ENCODE measurements at places on chromosomes 2 and 18. TPM values are rescaled to one million over a fixed set of nuclear protein-coding genes. Genes with fewer than 3 reads are reported as not detected.

- DNase-seq: peak; percentile 28
- no peaks in the 10 kb centered on the region for H3K4me1 ChIP-seq
- H3K4me3 ChIP-seq: no peak overlapping the region
- H3K27ac ChIP-seq: no peak overlapping the region
These were observed 95.9 kb downstream of the GFPT1 start for GRCh38 chr2:69291004-69291650.

DNA sequence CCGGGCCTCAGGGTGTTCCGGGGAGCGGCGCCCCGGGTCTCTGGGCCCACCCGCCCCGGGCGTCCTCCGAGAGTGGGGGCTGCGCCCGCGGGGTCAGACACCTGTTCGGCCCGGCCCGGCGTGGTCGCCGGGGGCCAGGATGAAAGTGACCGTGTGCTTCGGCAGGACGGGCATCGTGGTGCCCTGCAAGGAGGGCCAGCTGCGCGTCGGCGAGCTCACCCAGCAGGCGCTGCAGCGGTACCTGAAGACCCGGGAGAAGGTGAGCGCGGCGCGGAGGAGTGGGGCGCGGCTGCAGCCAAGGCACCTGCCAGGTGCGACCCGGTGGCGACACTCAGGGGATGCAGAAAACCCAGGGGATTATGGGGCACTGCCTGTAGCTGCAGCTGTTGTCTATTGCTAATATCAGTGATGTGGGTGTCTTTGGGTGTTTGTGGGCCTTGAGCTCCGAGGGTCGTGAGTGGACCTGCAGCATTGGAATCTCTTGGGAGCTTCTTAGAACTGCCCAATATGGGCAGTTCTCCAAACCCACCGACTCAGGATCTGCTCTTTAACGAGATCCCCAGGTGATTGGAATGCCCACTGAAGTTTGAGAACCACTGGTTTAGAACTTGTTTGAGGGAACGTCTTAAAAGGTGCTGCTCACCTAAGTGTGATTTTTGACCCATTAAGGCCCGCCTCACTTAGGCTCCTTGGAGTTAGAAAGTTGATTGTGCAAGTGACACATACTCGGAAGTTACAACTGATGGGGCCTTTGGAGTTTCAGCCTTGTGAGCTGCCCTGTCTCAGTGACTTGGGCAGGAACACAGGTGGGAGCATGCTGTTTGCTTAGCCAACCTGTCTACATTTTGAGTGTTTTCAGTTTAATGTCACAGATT is 823 bp downstream of the PARD3B start:
- no peaks in the 10 kb centered on the region for H3K27me3 ChIP-seq
- H3K36me3 ChIP-seq: no peaks in the 10 kb centered on the region
- peak overlapping the region; percentile 49 for H3K27ac ChIP-seq
- peaks cover 20% of the 10 kb centered on the region for H3K4me1 ChIP-seq
- peak overlapping the region; percentile 80 for H3K4me3 ChIP-seq
- peak; percentile 33 for DNase-seq

GRCh38 chr18:30927042-30927441 is 115.5 kb downstream of the DSC3 start:
- no peaks in the 10 kb centered on the region for H3K36me3 ChIP-seq
- no peak overlapping the region for H3K27ac ChIP-seq
- H3K27me3 ChIP-seq: no peaks in the 10 kb centered on the region
- no peak overlapping the region for H3K4me3 ChIP-seq
- H3K4me1 ChIP-seq: no peaks in the 10 kb centered on the region
- DNase-seq: no peak

GRCh38 chr18:27608742-27609141 is 423.6 kb upstream of the CHST9 start:
- DNase-seq: peak; percentile 37
- H3K27me3 ChIP-seq: no peaks in the 10 kb centered on the region
- no peak overlapping the region for H3K4me3 ChIP-seq
- no peaks in the 10 kb centered on the region for H3K36me3 ChIP-seq

GRCh38 chr2:206805887-206806607 is 40.6 kb downstream of the FASTKD2 start:
- H3K4me1 ChIP-seq: peaks cover 9% of the 10 kb centered on the region
- DNase-seq: peak; percentile 24
- peak overlapping the region; percentile 50 for H3K27ac ChIP-seq
- no peak overlapping the region for H3K4me3 ChIP-seq
- no peaks in the 10 kb centered on the region for H3K36me3 ChIP-seq

GRCh38 chr2:139864821-139865302 is 1084.7 kb upstream of the NXPH2 start:
- H3K4me3 ChIP-seq: no peak overlapping the region
- H3K27me3 ChIP-seq: no peaks in the 10 kb centered on the region
- no peaks in the 10 kb centered on the region for H3K36me3 ChIP-seq
- DNase-seq: no peak
- H3K27ac ChIP-seq: no peak overlapping the region

- no peaks in the 10 kb centered on the region for H3K27me3 ChIP-seq
- H3K4me3 ChIP-seq: no peak overlapping the region
- no peak for DNase-seq
These were observed 624.8 kb upstream of the RAB6C start for GRCh38 chr2:129354631-129355030.

GRCh38 chr2:26822877-26823276 is 25.1 kb upstream of the DPYSL5 start:
- H3K36me3 ChIP-seq: no peaks in the 10 kb centered on the region
- H3K4me3 ChIP-seq: no peak overlapping the region
- H3K27ac ChIP-seq: no peak overlapping the region
- no peaks in the 10 kb centered on the region for H3K4me1 ChIP-seq

DNA sequence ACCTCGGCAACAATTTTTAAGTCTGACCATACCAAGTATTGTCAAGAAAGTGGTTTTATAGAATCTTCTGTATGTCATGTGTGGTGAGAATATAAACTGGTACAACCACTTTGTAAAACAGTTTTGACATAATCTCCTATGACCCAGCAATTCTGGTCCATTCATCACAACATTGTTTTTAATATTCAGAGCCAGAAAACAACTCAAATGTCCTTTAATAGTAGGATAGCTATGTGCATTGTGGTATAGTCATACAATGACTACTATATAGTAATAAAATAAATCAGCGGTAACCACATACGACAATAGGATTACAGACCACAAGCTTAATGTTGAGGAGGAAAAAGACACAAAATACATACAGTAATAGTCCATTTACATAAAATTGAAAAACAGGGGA is 175.2 kb upstream of the SPATS2L start:
- H3K27me3 ChIP-seq: no peaks in the 10 kb centered on the region
- no peak overlapping the region for H3K4me3 ChIP-seq
- peaks cover 31% of the 10 kb centered on the region for H3K4me1 ChIP-seq
- DNase-seq: peak; percentile 80
- no peaks in the 10 kb centered on the region for H3K36me3 ChIP-seq
- peak overlapping the region; percentile 85 for H3K27ac ChIP-seq

DNA sequence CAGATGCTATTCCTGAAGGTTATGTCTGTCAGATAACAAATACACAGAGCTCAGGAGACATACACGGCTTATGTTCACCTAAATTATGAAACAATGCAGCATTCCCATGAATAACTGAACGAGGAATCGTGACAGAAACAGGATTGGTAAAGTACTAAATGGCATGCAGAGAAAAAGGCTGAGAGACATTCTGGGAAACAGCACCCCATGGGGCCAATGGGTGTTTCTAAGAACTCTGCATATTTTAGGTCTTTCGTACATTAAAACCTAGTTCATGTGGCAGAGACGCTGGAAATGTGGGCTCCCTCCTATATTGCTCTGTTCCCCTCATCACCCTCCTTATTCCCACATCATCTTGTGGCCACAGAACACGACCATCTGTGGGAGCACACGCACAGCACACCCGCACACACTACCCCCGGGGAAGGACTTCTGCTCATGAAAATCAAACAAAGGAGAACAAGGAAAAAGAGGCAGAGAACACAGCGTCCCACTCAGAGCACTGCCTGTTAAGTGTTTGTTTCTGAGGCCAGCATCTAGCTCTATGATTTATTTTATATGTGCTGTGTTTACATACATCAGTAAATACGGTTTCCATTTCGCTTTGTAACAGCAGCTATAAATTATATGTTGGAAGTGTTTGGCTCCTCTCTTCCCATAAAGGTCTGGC is 143.6 kb downstream of the AFF3 start:
- DNase-seq: no peak
- 0 out of 2 replicates have a peak, but pooled peaks cover 4% of the 10 kb centered on the region for H3K4me1 ChIP-seq
- H3K4me3 ChIP-seq: no peak overlapping the region
- no peak overlapping the region for H3K27ac ChIP-seq
- no peaks in the 10 kb centered on the region for H3K27me3 ChIP-seq

GRCh38 chr2:217913436-217913835 is 89.4 kb downstream of the TNS1 start:
- no peaks in the 10 kb centered on the region for H3K4me1 ChIP-seq
- no peak overlapping the region for H3K4me3 ChIP-seq
- H3K27me3 ChIP-seq: peaks cover 80% of the 10 kb centered on the region
- H3K27ac ChIP-seq: no peak overlapping the region

DNA sequence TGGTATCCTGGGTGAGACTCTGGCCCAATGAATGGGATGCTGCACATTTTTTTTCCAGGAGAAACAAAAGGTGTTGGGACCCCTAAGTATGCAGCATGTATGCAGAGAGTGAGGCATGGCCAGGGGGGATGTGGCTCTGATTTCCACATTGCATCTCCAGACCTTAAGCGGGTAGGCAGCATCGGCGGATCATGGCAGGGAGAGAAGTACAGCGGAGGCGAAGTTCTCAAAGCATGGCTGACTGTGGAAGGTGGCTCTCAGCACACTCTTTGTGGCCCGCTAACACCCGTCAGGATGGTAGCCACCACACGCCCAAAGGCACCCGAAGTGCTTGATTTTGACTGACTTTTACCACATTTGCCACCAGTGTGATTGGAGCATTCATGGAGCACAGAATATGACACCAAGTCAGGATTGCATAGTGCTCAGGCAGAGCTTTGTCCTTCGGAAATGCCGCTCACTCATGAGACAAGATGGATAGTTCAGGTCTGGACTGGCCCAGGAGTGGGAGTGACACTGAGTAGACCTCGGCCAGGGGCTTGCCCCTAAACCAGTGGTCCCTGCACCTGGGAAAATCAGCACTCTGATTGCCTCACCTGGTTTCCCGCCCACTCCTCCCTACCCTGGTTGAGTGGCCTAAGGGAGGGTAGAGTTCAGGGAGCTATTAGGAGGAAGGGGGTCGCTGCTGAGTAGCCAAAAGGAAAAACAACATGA is 14.2 kb downstream of the INPP4A start:
- H3K27ac ChIP-seq: peak overlapping the region; percentile 82
- H3K27me3 ChIP-seq: no peaks in the 10 kb centered on the region
- peaks cover 58% of the 10 kb centered on the region for H3K4me1 ChIP-seq

DNA sequence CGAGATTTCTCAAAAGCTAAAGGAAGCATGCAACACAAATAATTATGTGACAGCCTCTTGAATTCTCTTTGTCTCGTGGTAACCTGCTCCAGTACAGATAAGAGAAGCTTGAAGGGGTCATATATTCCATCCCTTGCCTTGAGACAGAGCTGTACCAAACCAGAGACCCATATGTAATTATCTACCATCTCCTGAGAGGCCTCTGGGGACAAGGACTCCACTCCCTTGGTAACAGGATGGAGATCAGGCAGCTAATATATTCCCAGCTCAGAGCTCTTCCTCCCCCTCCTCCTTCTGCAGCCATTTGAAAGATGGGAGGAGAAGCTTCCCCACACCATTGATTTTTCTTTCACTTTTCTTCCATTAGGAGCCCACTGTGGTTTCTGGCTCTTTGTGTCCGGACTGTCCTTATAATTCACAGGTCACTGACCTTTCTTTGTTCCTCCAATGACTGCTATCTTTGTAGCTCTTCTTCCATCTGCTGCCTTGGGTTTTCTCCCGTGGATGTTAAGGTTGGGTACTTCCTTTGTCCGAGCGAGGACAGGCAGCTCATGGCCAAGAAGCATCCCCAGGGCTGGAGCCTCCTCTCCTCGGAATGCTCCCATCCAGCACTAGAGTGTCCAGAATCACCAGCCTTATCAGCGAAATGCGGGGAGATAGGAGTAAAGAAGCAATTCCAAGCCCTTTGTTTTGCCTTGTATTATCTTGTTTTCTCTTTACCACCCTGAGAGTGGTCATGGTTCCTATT is 72.6 kb upstream of the STPG4 start:
- no peaks in the 10 kb centered on the region for H3K36me3 ChIP-seq
- H3K4me3 ChIP-seq: no peak overlapping the region
- no peak for DNase-seq
- peaks cover 16% of the 10 kb centered on the region for H3K4me1 ChIP-seq
- no peak overlapping the region for H3K27ac ChIP-seq

DNA sequence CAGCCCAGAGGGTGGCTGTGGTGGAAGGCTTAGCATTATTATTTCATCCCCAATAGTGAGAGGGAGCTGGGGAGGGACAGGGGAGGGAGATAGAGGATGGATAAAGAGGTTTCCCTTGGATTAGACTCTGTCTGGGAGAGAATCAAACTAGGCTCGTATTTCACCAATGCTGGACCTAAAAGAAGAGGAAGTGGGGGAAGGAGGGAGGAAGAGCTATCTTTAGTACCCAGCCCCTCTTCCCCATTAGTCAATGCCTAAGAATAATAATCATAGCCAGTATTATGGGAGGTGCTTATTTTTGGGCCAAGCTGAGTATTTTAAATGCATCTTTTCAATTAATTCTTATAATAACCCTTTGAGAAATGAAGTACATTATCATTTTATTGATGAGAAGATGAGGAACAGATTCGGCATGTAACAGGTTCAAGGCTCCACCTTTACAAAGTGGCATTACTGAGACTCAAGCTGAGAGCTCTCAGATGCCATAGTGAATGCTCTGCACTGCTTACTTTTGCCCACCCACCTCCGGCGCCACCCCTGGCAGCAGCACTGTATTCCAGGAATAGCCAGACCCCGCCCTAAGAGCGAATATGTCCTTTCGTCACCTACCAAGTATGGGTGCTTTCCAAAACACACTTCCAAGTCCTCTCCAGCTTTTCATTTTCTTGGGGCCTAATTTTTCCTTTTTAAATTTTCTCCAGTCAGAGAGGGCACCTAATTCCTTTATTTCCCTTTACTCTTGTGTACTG is 21.0 kb downstream of the PAX8 start:
- no peaks in the 10 kb centered on the region for H3K27me3 ChIP-seq
- H3K4me1 ChIP-seq: peaks cover 9% of the 10 kb centered on the region
- no peak for DNase-seq

LINC00305 gene
- total RNA-seq: not detected

CD207 gene
- not detected for total RNA-seq

FAM237A gene
- not detected for total RNA-seq

TSHZ1 gene
- 5.6 TPM for total RNA-seq

KYNU gene
- total RNA-seq: 1.1 TPM

GAL3ST2 gene
- total RNA-seq: not detected
